ENCODE measurements at places on chromosomes 7 and 10. TPM values are rescaled to one million over a fixed set of nuclear protein-coding genes. Genes with fewer than 3 reads are reported as not detected.

DNA sequence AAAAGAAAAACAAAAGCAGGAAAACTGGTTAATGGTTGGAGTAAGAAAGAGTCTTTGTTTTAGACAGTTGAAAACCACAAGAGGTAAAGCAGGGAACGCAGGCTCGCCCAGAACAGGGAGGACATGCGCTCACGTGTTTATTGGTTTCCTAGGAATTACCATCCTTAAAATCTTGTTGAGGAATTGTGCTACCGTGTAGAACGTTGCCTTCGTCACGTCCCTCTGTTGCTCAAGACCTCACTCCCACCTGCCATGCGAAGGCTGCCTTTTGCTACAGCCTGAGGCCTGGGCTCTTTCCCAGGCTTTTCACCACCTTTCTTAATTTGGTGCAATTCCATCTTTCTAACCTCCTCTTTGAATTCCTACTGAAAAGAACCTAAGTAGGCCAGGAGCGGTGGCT, 61.6 kb upstream of the CAMK1D start:
- no peak overlapping the region for H3K27ac ChIP-seq
- H3K36me3 ChIP-seq = no peaks in the 10 kb centered on the region
- DNase-seq = no peak
- H3K4me1 ChIP-seq = no peaks in the 10 kb centered on the region
- no peak overlapping the region for H3K4me3 ChIP-seq

- no peaks in the 10 kb centered on the region for H3K27me3 ChIP-seq
- H3K27ac ChIP-seq = no peak overlapping the region
- H3K4me3 ChIP-seq = no peak overlapping the region
- no peak for DNase-seq
Observed at GRCh38 chr7:92737706-92738105, 98.7 kb downstream of the CDK6 start.

GRCh38 chr10:36681751-36682632, 443.4 kb upstream of the ANKRD30A start:
- no peak for DNase-seq
- H3K36me3 ChIP-seq = no peaks in the 10 kb centered on the region
- H3K4me1 ChIP-seq = no peaks in the 10 kb centered on the region
- H3K27ac ChIP-seq = no peak overlapping the region
- H3K4me3 ChIP-seq = no peak overlapping the region

DNA sequence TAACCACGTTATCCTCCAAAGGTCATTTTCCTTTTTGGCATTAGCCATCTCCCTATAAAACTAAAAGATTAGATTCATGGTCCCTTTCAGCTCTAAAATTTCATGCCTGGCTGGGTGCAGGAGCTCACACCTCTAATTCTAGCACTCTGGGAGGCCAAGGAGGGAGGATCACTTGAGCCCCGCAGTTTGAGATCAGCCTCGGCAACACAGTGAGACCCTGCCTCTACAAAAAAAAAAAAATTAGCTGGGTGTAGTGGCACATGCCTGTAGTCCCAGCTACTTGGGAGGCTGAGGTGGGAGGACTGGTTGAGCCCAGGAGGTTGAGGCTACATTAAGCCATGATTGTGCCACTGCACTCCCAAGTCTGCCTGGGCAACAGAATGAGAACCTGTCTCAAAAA, 57.0 kb downstream of the MALSU1 start:
- H3K4me3 ChIP-seq = no peak overlapping the region
- H3K27ac ChIP-seq = no peak overlapping the region
- H3K27me3 ChIP-seq = peaks cover 12% of the 10 kb centered on the region
- peaks cover 15% of the 10 kb centered on the region for H3K4me1 ChIP-seq

Gene EN2
- not detected for total RNA-seq

Gene CACNB2
- total RNA-seq = not detected

Gene WEE2
- total RNA-seq = not detected

Gene DNAH11
- 0.44 TPM for total RNA-seq

Gene SPDYE11
- total RNA-seq = not detected
